HFFc6 (cell line): ENCODE measurements at places on chromosomes 3 and 15. TPM values are rescaled to one million over a fixed set of nuclear protein-coding genes. Genes with fewer than 3 reads are reported as not detected.

- DNase-seq = no peak
These were observed 354.5 kb upstream of the TPRG1 start for GRCh38 chr3:188817103-188817934.

GRCh38 chr15:96303503-96304056 is 26.9 kb upstream of the NR2F2 start:
- DNase-seq = no peak

DNA sequence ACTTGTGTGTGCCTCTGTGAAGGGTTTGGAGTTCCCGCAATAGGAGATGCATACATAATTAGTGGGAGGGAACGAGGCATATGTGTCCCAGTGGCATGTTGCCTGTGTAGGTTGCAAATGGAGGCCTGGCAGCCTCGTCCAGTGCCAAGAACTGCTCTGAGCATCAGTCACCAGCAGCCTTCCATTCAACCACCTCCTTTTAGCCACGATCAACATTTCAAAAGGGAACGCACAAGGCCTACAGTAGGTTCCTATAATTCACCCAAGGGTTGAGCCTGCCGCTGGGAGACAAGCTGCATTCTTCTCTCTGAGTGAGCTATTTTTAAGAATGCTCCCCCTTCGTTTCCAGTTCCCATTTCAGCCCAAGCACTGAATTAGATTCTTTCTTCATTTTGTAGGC is 78.8 kb upstream of the CTNNB1 start:
- no peak for DNase-seq

DNA sequence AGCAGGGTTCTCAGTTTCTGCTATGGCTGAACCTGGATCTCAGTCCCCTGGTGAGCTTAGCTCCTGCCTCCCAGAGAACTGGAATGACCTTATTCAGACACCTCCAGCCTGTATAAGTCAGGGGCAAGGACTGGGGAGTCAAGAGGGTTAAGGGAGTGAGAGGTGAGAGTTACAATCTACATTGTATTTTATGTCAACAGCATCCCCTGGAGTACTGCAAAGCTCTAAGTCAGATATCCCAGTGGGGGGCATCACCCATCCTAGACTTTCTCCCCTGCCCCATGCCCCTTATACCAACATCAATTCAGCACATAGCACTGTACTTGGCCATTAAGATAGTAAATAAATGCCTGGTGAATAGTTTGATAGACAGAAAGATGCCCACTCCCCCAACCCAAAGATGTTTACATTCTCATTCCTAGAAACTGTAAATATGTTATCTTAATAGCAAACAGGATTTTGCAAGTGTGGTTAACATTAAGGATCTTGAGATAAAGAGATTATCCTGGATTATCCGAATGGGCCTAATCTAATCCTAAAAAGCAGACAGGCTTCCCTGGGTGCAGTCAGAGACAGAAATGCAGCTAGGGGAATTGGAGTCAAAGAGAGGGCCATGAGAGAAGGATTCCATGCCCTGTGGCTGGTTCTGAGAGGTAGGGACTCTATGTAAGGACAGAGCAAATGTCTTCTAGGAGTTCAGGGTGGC is 132.3 kb upstream of the RASGRP1 start:
- no peak for DNase-seq

DNA sequence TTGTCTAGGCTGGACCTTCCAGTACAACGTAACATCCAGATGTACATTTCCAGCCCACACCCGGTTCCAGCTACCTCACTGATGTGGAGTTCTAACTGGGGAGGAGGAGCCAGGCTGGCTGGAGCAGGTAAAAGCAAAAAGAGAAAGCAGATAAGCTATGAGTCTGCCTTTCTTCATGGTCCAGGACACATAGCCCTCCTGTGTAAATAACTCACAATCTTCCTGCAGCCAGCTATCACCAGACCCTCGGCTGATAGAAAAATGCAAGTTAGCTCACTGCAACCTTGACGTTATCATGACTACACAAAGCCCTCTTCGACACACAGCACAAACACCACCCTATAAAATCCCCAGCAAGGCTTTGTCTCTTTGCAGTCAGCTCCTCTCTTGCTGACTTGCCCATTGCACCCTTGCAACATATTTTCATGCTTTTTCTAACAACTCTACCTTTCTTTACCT is 20.5 kb upstream of the ELP6 start:
- no peak for DNase-seq

GRCh38 chr15:89489376-89489775 is 7.0 kb downstream of the RHCG start:
- no peak for DNase-seq

DNA sequence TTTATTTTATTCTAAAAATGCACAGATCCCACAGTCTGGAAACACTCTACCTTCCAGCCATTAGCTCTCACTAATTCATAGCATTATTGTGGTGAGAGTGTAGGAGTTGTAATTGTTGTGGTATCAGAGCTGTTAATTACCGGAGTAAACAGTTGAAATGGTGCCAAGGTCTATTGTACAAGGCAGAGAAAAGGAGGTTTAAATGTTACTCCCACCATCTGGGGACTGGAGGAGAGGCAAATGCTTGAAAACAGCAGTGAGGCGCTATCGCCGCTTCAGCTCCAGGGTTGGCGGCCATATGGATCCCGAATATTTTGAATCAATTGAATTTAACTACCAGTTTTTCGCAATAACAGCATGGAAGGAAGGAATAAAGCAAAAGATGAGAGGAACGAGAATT is 113.1 kb upstream of the C15orf61 start:
- no peak for DNase-seq

DNA sequence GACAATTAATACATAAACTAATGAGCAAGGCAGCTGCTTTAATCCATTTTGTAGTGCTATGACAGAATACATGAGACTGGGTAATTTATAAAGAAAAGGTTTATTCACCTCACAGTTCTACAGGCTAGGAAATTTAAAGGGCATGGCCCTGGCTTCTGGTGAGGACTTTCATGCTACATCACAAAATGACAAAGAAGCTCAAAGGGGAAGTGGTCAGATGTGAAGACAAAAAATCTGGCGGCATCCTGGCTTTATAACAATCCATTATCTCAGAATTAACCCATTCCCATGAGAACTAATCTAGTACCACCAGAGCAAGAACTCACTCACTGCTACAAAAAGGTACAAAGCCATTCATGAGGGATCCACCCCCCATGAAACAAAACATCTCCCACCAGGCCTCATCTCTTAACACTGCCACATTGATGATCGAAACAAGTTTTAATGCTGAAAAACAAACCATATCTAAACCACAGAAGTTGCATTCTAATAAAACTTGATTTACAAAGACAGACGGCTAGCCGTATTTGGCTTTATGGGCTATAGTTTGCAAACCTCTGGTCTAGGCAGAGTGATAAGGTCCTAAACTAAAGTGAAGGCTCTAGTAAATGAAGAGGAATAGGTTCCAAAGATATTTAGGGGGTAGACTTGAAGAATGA is 44.2 kb downstream of the GSK3B start:
- DNase-seq = no peak

- no peak for DNase-seq
These were observed 108.9 kb downstream of the ATG7 start for GRCh38 chr3:11381141-11381540.

DNA sequence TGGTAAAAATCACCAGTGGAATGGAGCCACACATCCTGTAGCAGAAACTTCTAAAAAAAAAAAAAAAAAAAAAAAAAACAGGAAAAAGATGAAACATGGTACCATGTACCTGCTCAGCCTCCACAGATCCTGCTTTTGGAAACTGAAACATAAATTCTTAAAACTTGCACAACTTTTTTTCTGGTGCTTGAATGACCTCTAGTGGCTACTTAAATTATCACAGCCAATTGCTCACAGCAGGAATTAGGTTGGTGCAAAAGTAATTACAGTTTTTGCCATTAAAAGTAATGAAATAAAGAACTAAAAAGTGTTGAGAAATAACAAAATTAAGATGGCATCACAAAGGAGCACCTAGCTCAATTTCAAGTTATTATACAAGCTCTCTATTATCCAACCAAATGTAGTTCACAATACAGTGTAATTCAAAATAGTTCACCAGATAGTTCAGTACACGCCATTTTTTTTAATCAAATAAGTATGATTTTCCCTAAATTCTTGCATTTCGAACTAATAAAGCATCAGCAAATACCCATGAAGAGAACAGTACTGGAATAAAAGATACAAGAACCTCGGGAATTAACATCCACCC is 80.6 kb downstream of the ULK4 start:
- DNase-seq = peak; percentile 37

GRCh38 chr3:9736831-9737230 is 5.3 kb downstream of the BRPF1 start:
- no peak for DNase-seq

- peak; percentile 98 for DNase-seq
These were observed 3.4 kb upstream of the COL7A1 start for GRCh38 chr3:48598323-48599076.

DNA sequence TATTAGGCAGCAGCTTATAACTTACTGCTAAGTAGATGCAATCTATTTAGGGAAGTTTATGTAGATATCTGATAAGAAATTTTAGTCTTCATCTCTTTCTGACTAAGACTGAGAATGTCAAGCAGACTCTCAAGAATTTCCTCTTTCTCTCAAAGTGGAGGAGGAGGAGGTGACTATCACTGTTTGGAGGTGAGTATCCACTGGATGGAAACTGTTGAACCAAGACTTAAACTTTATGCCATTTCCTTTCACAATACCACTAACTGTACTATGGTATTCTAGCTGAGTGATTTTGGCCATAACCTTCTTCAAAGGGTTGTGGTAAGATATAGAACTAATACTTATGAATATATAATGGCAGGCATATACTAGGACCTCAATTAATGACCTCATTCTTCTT is 64.6 kb downstream of the TPRG1 start:
- DNase-seq = no peak

- no peak for DNase-seq
These were observed 31.3 kb downstream of the RPL39L start for GRCh38 chr3:187107989-187108388.

- DNase-seq = no peak
These were observed 236.9 kb upstream of the IL12A start for GRCh38 chr3:159751752-159752151.

DNA sequence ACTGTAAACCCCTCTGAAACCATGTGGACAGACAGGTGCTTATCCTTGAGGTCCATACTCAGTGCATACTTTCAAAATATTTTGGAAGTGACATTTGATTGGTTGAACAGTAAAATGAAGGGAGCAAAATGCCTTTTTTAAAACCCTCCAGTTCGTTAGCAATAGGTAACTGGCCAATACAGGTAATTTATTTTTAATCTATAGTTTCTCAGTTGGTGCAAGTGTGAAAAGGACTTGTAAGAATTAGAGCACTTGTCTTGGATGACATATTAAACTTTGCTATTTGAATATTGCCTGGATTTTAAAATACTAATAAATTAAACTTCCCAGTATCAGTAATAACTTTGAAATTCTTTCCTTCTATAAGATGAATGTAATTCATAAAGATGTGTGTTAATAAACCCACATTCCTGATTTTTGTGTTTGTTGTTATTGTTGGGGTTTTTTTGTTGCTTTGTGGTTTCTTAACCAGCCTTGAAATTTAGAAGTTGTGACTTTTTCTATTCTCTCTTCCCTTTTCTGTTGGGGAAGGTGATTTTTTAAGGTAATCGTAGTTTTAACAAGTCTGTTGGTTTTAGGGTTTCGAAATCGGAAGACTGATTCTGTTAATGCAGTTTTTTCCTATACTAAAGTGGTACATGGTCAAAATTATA is 90.0 kb downstream of the STT3B start:
- DNase-seq = no peak

DNA sequence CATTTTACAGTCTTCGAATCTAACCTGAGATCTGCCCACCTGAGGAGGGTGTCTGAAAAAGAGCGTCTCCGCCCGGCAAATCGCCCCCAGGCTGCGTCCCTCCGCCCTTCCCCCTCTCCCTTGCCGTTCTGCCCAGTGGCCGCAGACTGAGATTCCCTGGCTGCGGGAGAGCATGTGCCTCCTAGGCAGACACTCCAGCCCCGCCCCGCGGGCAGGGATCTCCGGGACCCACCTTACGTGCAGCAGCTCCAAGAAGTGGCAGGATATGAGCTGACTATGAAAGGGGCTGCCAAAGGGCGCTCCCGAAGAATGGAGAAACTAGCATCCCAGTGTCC is 2.7 kb upstream of the WNT5A start:
- no peak for DNase-seq

The FEZF2 gene
- total RNA-seq = not detected in 3 replicates

The DUOX1 gene
- total RNA-seq = 0.06 and 0.08 TPM in 2 replicates

The ARNT2 gene
- total RNA-seq = 4.4 and 15.8 TPM in 2 replicates

The ETV5 gene
- 51.2 to 70.5 TPM (median 57.4 TPM) in 3 replicates for total RNA-seq

The PLCH1 gene
- not detected in 3 replicates for total RNA-seq

The CPN2 gene
- total RNA-seq = 0.18 to 0.41 TPM (median 0.35 TPM) in 3 replicates
